CD4-positive, alpha-beta T cell (primary cell): ENCODE measurements at places on chromosomes 1 and 21.

DNA sequence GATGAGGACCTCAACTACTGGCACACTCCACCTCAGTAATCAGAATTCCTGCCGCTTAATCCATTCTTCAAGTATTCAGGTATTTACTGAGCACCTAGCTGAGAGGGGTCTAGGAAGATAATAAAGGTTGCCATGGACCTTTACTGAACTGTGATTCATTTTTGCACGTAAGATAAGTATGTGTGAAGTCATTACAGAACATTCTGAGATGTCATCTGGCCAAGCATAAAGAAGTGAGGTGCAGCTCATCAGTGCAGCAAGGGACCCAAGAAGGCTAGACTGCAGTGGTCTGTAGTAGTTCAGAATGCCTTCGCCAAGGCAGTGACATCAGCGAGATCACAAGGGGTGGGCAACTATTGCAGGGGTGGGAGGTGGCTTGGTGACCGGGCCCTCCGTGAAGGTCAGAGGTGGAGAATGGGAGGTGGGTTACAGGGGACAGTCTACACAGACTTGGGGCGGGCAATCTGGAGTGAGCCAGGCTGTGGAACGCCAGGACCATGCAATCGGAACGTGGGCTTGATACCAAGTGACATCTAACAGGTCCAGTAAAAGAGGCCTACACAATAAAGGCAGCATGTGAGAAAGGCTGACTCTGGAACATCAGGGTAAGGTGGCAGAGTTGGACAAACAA, 107.4 kb downstream of the SLC45A1 start:
- no peak for DNase-seq
- peaks cover 5% of the 10 kb centered on the region for H3K36me3 ChIP-seq
- no peaks in the 10 kb centered on the region for H3K27me3 ChIP-seq
- peaks cover 69% of the 10 kb centered on the region for H3K4me1 ChIP-seq
- H3K27ac ChIP-seq = peak overlapping the region; percentile 87

GRCh38 chr1:147772570-147772969, 12.2 kb upstream of the GJA5 start:
- no peaks in the 10 kb centered on the region for H3K4me1 ChIP-seq
- H3K27me3 ChIP-seq = peaks cover 28% of the 10 kb centered on the region
- H3K4me3 ChIP-seq = no peak overlapping the region
- no peak overlapping the region for H3K27ac ChIP-seq

- peak; percentile 68 for DNase-seq
- H3K36me3 ChIP-seq = no peaks in the 10 kb centered on the region
- H3K27me3 ChIP-seq = peaks cover 6% of the 10 kb centered on the region
- no peak overlapping the region for H3K4me3 ChIP-seq
Measured at GRCh38 chr1:202692959-202693555, 17.2 kb downstream of the SYT2 start.

DNA sequence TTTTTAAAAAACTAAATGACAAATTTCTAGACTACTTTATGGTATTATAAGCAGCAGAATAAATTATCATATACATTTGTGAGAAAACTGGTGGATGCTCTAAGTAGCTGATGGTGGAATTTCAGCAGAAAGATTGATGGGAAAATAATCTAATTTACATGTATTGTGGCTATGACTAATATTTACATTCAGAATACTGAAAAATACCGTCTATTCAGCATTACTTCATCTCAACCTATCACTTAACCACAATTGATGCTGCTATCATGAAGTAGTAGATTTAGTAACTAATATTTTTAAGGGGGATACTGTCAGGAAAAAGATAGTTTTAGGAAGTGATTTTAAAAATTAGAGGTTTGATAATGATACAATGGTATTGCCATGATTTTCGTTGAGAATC, 137.9 kb downstream of the IFI44 start:
- H3K27ac ChIP-seq = no peak overlapping the region
- H3K4me1 ChIP-seq = no peaks in the 10 kb centered on the region
- no peaks in the 10 kb centered on the region for H3K36me3 ChIP-seq
- no peak overlapping the region for H3K4me3 ChIP-seq
- no peak for DNase-seq
- no peaks in the 10 kb centered on the region for H3K27me3 ChIP-seq

- no peak overlapping the region for H3K4me3 ChIP-seq
- H3K36me3 ChIP-seq = no peaks in the 10 kb centered on the region
- H3K4me1 ChIP-seq = no peaks in the 10 kb centered on the region
- DNase-seq = no peak
- H3K27me3 ChIP-seq = peaks cover 17% of the 10 kb centered on the region
- no peak overlapping the region for H3K27ac ChIP-seq
Measured at GRCh38 chr1:22670352-22670975, 17.4 kb downstream of the C1QB start.

DNA sequence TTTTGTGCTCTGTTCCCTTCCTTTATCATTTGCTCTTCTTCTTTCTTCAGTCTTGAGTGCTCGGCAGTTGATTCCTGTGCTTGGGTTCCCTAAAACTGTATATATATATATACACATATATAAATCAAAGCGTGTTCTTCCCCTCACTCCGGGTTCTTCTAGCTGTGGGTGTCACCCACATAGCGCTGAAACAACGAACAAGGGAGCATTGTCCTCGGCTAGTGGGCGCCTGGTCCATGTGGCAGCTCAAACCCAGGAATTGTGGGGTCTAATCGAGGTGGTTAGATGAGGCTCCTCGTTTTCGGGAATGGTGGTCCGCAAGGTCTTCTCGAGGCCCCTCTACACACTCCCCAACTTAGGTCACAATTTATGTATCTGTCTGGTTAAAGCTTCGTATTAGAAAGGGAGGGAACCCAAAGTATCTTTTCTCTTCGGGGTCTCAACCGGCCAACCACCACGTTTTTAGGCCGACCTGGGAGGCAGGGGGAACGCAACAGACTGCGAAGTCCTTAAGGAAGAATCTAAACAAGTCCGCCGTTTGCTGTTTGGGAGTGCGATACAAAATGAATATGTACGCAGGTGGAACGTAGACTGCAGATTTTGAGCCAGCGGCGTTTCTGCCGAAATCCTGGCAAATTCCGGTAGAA, 504 bp upstream of the SDHC start:
- H3K27ac ChIP-seq = peak overlapping the region; percentile 97
- H3K4me3 ChIP-seq = peak overlapping the region; percentile 90
- no peak for DNase-seq
- peaks cover 18% of the 10 kb centered on the region for H3K4me1 ChIP-seq
- H3K36me3 ChIP-seq = no peaks in the 10 kb centered on the region

DNA sequence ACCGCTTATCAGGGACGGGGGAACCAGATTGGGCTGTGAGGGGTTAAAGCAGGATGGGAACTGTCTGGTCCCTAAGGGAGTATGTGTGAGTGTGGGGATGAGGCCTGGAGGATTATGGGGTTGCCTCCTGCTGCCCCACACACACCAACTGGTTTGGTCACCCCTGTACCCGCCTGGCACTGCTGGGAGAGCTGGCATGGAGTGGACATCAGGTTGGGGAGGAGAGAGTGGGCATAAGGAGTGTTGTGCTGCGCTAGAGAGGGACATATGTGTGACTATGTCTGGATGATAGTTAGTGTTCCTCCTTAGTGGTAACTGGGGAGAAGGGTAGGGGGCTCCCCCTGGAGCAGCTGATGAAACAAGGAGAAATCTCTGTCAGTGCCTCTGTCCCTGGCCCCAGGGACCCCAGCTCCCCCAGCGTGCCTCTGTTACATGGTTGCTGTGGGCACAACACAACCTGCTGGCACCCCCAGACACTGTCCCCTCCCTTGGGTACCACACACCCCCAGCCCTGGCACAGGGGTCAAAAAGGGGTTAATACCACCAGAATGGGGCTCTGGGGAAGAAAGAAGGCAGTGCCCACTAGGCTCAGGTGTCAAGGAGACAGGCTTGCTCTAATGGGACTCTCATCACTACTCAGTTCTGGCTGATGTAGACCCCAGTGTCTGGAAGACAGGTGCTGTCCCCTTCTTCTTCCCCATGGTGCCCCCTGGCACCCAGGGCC, 1.9 kb downstream of the ZBTB7B start:
- H3K36me3 ChIP-seq = peaks cover 3% of the 10 kb centered on the region
- H3K4me1 ChIP-seq = peaks cover 81% of the 10 kb centered on the region
- H3K27me3 ChIP-seq = no peaks in the 10 kb centered on the region
- no peak for DNase-seq

DNA sequence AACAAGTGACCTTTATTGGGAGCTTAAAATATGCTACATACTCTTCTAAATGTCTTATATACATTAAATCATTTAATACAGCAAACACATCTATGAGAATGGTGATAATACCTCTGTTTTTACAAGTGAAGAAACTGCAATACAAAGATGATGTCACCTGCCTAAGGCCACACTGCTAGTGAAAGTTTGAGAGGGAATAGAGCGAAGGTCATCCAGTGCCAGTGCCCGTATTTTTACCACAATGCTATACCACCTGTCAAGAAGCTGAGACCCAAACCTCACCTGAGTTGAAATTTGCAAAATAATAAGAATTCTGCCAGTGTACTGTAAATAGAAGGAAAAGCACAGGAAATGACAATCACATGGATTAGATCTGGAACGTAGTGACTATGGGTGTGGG, 200.4 kb upstream of the TMPRSS15 start:
- no peaks in the 10 kb centered on the region for H3K36me3 ChIP-seq
- DNase-seq = no peak
- no peak overlapping the region for H3K27ac ChIP-seq
- no peaks in the 10 kb centered on the region for H3K27me3 ChIP-seq
- no peak overlapping the region for H3K4me3 ChIP-seq
- no peaks in the 10 kb centered on the region for H3K4me1 ChIP-seq

DNA sequence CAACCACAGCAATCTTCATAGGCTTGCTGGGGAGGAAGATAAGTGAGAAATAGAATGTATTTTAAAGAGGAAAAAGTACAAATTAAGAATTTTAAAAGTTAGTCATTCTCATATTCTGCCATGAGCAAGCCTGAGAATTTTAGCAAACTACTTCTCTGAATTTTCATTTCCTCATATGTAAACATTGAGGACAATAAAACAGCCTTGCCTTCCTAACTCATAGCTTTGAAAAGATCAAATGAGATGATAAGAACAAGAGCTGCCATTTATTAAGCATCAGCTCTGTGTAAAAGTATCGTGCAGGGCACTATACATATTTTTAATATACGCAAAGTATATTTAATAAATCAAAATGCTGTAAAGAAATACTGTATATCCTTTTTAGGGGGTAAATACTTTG, 286.0 kb downstream of the NFIA start:
- no peak for DNase-seq
- no peaks in the 10 kb centered on the region for H3K4me1 ChIP-seq
- no peak overlapping the region for H3K27ac ChIP-seq
- H3K36me3 ChIP-seq = no peaks in the 10 kb centered on the region
- no peak overlapping the region for H3K4me3 ChIP-seq

- H3K4me3 ChIP-seq = no peak overlapping the region
- H3K4me1 ChIP-seq = no peaks in the 10 kb centered on the region
- H3K36me3 ChIP-seq = no peaks in the 10 kb centered on the region
- DNase-seq = no peak
- no peak overlapping the region for H3K27ac ChIP-seq
- no peaks in the 10 kb centered on the region for H3K27me3 ChIP-seq
Measured at GRCh38 chr1:182637769-182638168, 33.6 kb upstream of the RGS16 start.

- no peak overlapping the region for H3K4me3 ChIP-seq
- DNase-seq = no peak
- H3K36me3 ChIP-seq = no peaks in the 10 kb centered on the region
- H3K27ac ChIP-seq = no peak overlapping the region
- H3K4me1 ChIP-seq = peaks cover 2% of the 10 kb centered on the region
- no peaks in the 10 kb centered on the region for H3K27me3 ChIP-seq
Measured at GRCh38 chr1:197140121-197140520, 6.3 kb downstream of the ASPM start.

DNA sequence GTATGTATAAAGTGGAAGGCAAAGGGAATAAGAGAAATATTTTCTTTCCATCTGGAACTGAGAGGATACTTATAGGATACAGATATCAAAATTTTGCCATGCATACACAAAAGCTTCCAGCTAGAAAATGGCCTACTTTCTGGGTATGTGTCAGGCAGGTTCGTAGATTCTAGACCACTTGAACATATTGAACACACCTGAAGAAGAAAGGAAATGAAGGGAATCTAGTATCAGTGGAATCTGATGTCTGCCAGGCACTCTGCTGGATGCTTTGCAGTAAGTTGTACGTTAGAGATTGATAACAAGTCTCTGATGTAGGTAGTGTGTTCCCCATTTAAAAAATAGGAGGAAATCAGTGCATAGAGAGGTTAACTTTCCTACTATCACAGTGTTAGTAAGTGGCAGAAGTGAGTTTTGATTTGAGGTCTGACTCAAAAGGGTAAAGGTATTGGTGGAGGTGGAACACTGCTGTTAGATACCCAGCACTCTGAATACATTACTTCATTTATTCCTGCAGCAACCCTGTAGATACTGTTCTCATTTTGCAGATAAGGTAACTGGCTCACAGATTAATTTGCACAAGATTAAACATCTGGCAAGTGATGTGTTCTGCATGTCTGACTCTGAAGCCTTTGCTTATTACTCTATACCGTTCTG, 3.0 kb downstream of the CAMSAP2 start:
- no peaks in the 10 kb centered on the region for H3K27me3 ChIP-seq
- H3K27ac ChIP-seq = no peak overlapping the region
- no peak overlapping the region for H3K4me3 ChIP-seq

DNA sequence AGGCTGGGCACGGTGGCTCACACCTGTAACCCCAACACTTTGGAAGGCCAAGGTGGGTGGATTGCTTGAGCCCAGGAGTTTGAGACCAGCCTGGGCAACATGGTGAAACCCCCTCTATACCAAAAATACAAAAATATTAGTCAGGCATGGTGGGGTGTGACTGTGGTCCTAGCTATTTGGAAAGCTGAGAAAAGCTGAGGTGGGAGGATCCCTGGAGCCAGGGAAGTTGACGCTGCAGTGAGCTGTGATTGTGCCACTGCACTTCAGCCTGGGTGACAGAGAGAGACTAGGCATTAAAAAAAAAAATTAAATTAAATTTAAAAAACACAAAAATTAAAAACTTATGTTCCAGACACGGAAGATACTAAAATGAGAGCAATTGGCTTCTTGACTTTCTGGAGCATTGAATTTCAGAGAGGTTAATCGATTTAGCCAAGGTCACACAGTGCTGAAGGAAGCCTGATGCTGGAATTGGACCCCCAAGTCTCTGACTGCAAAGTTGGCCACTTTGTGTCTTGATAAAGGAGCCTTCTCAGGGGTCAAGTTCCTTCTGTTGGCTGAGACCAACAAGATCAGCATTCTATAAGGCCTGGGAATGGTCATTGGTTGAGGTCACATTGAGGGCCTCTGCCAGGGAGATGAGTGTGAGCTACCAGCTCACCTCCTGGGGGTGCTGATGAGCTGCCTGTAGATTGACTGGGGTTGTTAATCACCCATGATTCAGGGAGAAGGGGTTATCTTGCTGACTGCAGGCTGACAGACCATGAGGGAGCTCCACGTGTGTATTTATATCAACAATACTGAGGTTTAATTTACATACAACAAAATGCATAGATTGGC, 54.3 kb downstream of the RPS6KA1 start:
- peaks cover 6% of the 10 kb centered on the region for H3K4me1 ChIP-seq
- H3K4me3 ChIP-seq = no peak overlapping the region
